ENCODE measurements at places on chromosomes 11 and 22.

DNA sequence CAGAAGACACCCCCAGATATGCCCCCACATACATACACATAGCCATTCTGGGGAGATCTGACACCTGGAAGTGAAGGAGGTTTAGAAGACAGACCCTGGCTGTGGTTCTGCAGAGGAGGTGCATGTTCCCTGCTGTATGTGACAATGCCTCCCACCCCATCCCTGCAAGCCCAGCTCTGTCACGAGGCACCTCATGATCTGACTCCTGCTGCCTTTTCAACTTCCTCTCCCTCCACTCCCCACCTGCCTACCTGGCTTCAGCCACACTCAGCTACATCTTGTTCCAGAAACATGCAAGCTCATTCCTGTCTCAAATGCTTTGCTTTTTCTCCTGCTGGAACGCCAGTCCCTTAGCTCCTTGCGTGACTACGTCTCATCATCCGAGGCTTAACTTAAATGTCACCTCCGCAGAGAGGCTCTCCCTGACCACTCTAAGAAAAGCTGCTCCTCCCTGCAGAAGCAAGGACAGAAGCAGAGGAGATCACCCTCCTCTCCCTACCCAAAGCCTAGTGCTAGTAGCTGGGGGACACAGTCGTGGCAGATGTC, 114.5 kb downstream of the FEZ1 start:
- DNase-seq: no peak

DNA sequence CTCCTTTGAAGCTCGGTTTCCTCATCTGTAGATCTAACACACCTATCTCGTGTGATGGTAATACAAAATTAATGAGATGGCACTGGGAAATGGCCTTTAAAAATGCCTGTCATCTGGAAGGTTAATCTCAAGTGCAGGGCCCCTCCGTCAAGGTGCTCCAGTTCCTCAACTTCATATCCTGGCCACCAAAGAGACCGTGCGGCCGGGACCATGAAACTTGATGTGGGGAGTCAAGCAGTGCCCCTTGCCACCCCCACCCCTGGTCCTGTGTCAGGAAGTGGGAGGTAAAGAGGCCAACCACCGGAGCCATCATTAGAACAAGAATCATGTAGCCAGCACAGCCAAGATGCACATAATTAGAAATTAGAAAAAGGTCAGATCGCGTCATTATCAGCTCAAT, 108.2 kb downstream of the FEZ1 start:
- DNase-seq: no peak

DNA sequence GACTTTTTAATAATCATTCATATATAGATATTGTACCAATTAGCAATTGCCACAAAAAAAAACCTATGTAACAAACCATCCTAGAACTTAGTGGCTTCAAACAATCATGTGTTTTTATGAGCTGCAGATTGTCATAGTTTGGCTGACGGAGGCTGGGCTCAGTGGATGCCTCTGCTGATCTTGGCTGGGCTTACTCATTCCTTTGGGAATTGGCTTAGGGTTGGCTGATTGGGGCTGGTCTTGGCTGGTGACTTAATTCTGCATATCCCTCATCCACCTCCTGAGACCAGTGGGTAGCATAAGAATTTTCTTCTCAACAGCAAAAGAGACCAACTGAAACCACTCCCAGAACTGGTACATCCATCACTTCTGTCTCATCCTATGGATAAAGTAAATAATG, 57.9 kb upstream of the PHF21B start:
- no peak for DNase-seq

DNA sequence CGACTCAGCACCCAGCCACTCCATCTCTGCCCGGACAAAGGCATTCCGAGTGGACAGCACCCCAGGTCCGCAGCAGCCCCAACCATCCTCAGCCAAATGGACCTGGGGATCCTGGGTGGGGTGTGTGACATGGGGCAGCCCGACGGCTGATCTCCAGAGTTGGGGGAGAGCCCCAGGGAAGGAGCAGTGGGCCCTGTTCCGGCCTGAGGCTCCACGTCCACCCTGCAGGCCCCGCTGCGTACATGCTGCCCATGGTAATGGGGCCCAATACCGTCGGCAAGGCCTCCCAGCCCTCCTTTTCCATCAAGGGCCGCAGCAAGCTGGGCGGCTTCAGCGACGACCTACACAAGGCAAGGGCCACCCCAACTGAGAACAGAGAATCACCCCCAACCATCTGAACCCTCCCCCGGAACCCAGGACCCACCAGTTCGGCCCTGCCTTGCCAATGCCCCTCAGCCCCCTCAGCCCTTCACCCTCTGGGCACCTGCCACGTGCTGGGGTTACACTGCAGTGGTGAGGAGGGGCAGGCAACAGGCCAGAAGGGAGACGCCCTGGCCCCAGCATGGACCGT, 5.4 kb downstream of the SCGB1C1 start:
- DNase-seq: no peak

DNA sequence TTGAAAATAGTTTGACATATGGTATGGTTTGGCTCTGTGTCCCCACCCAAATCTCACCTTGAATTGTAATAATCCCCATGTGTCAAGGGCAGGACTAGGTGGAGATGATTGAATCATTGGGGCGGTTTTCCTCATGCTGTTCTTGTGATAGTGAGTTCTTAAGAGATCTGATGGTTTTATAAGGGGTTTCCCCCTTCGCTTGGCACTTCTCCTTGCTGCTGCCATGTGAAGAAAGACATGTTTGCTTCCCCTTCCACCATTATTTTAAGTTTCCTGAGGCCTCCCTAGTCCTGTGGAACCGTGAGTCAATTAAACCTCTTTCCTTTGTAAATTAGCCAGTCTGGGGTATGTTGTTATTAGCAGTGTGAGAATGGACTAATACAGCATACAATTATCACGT, 7.7 kb downstream of the KCTD21 start:
- DNase-seq: no peak

GRCh38 chr11:66268952-66269905, 790 bp downstream of the RAB1B start:
- no peak for DNase-seq

All from KG1 (cell line).